Stimulated activated CD4-positive, alpha-beta T cell treated with anti-CD3 and anti-CD28 coated beads, Interleukin-4, amount 100 ng/mL, for 24 hours (primary cell): ENCODE measurements at places on chromosomes 16 and 17.
A peak's percentile ranks its signal among the peaks of the same experiment; 100 is the strongest.

DNA sequence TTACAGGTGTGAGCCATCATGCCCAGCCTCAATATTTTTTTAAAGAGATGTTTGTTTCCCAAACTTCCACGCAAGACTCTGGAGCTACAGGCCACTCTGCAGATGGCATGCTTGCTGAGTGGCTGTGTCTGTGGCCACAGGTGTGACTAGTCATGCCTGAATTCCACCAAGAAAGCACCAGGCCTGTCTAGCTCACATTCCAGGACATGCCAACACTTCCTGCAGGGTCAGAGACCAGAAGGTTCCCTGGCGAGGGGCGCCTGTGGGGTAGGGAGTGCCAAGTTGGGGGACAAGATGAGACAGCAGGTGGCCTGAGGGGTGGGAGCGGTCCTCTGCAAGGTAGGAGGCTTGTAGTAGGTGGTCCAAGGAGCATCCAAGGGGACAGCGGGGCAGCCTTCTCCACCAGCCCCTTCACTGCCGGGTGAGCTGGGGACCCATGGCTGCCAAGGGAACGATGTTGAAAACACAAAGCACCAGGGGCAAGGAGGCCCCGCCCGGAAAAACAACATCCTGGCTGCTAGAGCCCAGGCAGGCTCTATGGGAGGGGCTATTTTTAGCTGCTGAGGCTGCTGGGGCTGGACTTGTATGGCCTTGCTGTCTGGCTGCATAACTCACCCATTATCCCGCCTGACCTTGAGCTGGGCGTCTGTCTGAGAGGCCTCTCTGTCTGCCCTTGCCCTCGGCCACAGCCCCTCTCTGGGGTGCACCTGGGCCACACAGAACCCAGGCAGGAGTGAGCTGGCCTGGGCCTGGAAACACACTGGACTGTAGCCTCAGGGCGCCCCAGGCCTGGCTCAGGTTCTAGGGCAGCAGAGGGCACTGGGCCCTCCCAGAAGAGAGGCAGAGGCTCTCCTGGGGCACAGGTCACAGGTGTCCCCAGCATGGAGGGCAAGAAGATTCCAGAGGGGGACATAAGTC is 5.7 kb downstream of the TRIM47 start:
- DNase-seq, result peak; percentile 44

- DNase-seq, result no peak
Observed at GRCh38 chr17:72901083-72901482, 191.4 kb downstream of the SLC39A11 start.

GRCh38 chr17:72359274-72359673 is 238.5 kb downstream of the SOX9 start:
- DNase-seq, result no peak

- peak; percentile 35 for DNase-seq
Observed at GRCh38 chr17:55420776-55421178, 858 bp downstream of the MMD start.

DNA sequence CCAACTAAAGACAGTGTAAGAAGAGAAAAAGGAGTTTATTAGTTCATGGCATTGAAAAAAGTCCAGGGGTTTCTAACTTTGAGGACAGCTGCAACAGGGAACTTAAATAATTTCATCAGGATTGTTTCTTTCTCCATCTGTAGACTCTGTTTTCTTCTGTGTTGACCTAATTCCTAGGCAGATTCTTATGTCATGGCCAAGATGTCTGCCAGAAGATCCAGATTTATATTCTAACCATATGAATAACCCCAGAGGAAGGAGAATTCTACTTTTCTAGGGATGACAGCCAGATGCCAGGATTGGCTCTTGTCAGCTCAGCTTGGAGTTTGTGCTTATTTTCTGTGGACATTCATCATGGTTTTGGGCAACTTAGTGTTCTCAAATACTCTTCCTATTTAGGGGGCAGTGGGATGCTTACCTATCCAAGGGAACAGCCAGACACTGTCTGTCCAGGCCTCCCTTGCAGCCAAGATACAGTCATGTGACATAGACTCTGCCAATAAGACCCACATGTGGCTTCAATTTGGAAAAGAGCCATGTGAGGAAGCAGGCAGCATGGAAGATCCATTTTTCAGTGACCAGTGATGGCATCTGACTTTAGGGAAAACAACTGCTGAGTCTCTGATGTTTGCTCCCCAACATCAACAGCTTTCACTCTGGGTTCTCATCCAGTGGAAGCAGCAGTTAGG is 18.2 kb downstream of the PCTP start:
- DNase-seq, result no peak
